Stimulated activated CD8-positive, alpha-beta memory T cell treated with anti-CD3 and anti-CD28 coated beads, Interleukin-2, amount 100 ng/mL, for 1 hour (primary cell): ENCODE measurements at places on chromosomes 13 and 19.

DNA sequence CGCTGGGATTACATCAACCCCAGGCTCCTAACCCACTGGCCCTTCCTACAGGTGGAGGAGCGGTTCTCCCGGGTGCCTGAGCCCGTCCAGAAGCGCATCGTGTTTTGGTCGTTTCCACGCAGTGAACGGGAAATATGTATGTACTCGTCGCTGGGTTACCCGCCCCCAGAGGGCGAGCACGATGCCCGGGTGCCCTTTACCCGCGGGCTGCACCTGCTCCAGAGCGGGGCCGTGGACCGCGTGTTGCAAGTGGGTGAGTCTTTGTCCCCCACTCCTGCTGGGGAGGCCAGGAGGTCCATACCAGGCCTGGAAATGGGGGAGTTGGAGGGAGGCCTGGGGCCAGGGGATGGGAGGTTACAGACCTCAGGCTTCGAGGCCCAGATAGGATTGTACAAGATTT, 4.4 kb downstream of the ZSWIM4 start:
- DNase-seq, result no peak

DNA sequence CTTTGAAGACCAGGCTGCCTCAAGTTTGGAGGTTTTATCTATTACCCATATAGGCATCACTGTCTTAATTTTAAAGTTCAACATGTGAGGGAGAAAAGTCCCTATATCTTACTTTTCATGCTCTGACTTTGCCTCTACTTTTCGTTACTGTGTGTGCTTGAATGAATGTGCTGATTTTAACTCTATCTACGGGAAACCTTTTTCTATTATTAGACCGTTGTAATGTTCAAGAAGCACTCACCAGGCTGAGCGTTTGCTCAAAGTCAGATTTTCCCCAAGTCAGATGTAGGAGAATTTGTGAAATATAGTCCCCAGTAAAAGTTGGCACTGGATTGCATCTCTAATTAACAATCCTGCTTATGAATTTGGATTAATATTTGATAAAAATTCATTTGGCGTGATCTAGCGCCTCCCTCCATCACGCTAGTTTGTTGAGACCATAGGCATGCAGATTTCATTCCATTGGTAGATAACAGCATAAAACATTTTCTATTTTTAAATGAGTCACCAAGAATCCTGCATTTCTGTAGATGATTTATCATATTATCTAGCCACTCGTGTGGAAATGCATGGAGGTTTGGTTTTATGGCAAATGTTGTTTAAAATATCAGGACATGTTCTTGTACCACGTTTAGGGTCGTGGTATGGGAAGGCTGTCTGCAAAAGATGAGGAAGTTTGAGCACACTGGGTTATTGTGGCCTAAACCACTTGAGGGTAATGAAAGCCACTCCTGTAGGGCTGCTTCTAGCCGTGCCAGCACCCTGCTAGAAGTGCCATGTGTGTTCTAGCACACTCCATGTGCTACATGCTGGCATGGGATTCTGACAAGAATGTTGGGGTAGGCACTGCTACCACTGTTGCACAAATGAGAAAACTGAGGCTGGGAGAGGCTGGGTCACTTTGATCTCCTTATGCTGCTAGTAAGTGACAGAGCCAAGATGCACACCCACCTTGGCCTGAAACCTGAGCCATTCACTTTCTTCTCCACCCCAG, 179.4 kb downstream of the FGF9 start:
- no peak for DNase-seq

DNA sequence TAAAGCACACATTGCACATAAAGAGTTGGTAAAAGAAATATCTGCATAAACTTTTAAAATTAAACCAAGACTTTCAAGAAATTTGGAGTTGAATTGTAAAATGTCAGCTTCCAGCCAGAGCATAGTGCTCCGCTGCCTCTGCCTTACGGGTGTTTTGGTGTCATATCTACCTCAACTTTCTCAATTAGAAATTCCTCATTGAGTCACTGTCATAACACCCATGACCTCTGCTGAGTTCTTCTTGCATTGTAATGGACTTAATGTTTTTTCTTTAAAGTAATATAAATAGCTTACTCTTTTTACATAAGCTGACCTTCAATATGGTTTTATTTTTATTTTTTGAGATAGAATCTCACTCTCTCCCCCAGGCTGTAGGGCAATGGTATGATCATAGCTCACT, 551.0 kb upstream of the NBEA start:
- DNase-seq, result no peak

GRCh38 chr19:19900139-19900728, 512 bp upstream of the ZNF93 start:
- no peak for DNase-seq

DNA sequence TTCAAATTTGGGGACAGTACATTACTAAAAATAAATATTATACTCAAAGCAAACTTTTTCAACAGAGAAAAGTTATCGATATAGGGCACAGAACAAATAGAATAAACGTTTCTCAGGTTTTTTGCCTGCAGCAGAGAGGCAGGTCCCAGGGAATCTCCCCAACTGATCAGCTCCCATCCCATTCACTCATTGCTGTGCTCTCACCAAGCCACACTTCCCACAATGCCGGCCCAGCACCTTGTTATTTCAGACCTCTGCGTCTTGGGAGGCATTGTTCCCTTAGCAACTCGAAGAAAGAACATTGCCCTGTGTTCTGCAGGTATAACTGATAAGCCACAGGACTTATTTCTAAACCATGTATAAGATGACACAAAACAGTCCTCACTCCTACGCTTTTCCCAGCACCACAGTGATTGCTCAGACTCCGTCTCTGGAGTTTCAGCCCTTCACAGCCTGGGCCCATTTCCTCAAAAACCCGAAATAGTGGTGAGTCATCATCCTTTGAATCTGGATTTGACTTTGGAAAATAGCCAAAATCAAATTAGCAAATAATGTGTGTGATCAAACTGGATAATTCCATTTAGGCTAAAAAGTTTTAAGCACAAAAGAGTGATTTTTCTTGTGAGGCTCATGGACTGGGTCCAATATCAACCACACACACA, 100.4 kb downstream of the DCLK1 start:
- DNase-seq, result no peak

- no peak for DNase-seq
Measured at GRCh38 chr13:48431431-48431830, 18.5 kb upstream of the LPAR6 start.

DNA sequence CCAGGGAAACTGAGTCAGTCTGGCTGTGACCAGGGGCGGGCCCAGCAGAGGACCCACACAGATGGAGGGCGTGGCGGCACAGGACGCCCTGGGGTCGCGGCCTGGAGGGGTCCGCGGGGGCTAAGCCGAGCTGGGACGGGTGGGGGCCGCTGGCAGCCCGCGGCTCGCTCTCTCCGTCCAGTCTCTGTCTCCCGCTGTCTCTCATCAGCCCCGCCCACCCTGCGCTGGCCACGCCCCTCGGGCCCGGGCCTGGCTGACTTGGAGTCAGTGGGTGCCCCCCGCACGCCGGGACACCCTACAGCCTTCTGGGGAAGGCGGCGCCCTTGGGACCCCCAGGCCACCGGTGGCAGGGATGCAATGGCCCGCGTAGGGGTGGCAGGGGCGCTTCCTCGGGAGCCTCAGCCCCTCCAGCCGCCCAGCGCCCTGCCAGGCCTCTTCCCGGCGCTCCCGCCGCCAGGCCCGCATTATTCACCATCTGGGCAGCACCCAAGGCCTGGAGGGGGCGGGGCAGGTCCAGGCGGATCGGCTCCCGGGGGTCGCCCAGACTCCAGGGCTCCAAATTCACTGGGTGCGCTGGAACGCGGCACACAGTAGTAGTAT, at the start of gene TBXA2R:
Gene TBXA2R, minus strand, starts transcription at position 186 of the 600 bp plus-strand sequence. CDS start 6,241 bp downstream, outside the sequence.
- no peak for DNase-seq

DNA sequence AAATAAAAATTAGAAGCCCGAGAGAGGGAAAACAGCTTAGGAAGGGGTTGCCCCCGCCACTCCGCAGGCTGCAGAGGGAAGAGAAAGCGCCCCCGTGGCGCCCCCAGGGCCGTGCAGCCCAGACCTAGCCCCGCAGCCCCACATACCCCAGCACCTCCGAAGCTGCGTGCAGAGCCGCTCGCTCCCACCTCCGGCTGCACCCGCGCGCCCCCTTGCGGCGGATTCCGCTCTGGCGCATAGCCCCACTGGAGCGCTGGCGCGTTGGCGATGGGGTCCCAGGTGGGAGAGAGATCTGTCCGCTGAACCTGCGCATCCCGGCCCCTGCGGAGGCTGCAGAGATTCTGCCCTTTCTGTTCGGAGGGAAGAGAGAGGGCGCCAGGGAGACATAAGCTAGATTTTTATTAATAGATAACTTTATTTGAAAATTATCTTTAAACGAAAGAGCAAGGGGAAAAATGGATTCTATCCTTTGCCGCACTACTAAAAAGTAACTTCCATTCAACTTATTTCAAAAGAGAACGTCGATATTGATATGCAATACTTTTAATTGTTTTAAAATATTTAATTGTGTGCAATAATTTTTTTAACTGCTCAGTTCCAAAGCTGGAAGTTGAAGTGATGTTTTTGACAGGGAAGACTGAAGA, 11.7 kb upstream of the CLN5 start:
- peak; percentile 74 for DNase-seq

GRCh38 chr13:28325022-28325421, 169.9 kb downstream of the FLT1 start:
- DNase-seq, result no peak

- no peak for DNase-seq
Measured at GRCh38 chr19:17419154-17419620, 660 bp upstream of the MVB12A start.

GRCh38 chr19:2084993-2085720, 11.0 kb downstream of the MOB3A start:
- DNase-seq, result peak; percentile 88

DNA sequence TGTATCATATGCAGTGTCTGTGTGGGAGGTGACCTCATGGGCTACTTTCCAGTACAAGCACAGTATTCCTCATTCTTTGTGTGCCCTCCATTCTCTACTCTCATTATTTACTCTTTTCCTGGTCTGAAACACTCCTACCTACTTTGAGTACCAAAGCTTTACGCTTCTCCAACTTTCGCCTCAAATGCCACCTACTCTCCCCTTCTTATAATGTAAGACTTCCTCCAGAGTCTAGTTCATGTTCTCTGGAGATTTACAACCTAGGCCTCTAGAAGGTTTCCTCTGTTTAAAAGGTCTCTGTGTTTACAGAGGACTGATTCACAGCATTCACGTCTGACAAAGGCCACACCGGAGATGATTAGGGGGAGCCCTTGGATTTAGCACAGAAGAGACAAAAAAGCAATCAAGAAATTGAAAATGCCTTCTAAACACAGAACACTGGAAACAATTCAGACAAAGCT, 302.0 kb downstream of the KLF12 start:
- no peak for DNase-seq

DNA sequence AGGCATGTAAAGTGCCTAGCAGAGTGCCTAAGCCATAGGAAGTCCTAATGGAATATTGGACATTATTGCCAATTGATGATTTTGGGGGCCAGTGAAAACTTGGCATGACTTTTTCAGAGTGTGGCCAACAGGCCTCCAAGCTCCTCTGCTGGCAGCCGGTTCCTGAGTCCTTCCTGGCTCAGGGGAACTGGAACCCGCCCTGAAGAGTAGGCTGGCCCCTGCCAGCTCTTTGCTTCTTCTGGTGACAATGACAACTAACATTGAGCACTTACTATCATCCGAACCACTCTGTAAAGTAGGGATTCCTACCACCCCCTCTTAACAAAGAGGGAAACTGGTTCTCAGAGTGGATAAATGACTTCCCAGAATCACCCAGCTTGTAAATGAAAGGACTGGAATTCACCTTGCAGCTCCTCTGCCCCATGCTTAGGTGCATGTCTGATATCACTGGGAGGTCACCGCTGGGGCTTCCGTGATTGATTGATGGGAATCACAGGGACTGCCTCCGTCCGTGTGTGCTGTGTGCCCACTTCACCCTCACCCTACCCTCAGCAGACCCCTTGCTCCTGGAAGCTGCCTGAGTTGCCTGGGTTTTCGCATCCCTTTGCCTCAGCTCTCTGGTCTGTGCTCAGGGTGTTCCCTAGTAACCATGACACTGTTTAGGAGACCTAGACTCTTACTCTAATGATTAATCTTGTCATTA, 50.6 kb downstream of the TNFRSF19 start:
- DNase-seq, result no peak

GRCh38 chr13:73696713-73697112, 437.5 kb downstream of the KLF12 start:
- no peak for DNase-seq

DNA sequence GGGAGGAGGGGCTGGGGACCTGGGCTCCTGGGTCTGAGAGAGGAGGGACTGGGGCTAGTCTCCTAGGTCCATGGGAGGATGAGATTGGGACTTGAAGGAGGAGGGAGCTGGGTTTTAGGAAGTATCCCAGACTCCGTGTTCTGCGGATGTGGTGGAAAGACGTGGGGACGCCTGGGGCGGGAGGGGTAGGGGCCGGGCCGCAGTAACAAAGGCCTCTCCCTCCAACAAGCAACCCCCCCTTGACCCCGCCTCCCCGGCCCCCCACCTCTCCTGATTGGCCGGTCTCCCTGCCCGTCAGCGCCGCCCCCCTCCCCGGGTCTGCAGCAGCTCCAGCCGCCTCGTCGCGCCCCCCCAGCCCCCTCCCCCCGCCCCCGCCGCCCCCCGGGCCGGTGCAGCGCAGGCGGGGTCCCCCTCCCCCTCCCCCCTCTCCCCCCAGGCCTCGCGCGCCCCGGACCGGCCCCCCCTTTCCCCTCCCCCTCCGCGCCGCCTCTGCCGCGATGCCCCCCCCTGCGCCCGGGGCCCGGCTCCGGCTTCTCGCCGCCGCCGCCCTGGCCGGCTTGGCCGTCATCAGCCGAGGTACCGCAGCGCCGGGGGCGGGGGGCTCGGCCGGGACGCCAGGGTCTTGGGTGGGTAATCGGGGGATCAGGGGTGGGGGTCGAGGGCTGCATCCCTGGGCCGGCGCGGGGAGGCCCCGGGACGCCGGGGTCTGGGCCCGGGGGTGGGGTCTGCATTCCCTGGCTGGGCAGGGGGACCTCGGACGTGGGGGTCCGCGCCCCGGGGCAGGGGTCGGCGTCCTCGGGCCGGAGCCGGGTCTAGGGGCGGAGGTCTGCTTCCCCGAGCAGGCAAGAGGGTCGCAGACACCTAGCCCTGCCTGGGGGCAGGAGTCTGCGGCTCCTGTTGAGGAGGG, at the start of gene IGLON5:
Gene IGLON5, plus strand, starts transcription at position 294 of the 907 bp plus-strand sequence. Its CDS starts 204 bp downstream, at position 498.
- no peak for DNase-seq

GRCh38 chr13:76889254-76889653, 3.0 kb upstream of the KCTD12 start:
- no peak for DNase-seq

GRCh38 chr19:10637894-10638293, 12.5 kb downstream of the SLC44A2 start:
- no peak for DNase-seq

GRCh38 chr13:44934724-44935123, 54.5 kb downstream of the NUFIP1 start:
- DNase-seq, result no peak

DNA sequence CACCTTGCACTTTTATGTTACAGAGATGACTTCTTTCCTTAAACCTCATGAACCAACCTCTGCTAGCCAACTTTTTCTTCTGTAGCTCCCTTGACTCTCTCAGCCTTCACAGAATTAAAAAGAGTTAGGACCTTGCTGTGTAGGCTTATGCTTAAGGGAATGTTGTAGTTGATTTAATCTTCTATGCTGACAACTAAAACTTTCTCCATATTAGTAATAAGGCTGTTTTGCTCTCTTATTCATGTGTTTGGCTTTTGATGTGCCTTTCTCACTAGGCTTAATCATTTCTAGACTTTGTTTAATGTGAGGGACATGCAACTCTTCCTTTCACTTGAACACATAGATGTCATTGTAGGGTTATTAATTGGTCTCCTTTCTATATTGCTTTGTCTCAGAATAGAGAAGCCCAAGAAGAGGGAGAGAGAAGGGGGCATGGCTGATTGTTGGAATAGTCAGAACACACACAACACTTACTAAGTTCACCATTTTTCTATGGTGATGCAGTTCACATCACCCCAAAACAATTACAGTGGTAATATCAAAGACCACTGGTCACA, 509.5 kb downstream of the UQCRFS1 start:
- no peak for DNase-seq
